Astrocyte of the spinal cord (primary cell): ENCODE measurements at places on chromosomes 7 and 10.
A peak's percentile ranks its signal among the peaks of the same experiment; 100 is the strongest.

DNA sequence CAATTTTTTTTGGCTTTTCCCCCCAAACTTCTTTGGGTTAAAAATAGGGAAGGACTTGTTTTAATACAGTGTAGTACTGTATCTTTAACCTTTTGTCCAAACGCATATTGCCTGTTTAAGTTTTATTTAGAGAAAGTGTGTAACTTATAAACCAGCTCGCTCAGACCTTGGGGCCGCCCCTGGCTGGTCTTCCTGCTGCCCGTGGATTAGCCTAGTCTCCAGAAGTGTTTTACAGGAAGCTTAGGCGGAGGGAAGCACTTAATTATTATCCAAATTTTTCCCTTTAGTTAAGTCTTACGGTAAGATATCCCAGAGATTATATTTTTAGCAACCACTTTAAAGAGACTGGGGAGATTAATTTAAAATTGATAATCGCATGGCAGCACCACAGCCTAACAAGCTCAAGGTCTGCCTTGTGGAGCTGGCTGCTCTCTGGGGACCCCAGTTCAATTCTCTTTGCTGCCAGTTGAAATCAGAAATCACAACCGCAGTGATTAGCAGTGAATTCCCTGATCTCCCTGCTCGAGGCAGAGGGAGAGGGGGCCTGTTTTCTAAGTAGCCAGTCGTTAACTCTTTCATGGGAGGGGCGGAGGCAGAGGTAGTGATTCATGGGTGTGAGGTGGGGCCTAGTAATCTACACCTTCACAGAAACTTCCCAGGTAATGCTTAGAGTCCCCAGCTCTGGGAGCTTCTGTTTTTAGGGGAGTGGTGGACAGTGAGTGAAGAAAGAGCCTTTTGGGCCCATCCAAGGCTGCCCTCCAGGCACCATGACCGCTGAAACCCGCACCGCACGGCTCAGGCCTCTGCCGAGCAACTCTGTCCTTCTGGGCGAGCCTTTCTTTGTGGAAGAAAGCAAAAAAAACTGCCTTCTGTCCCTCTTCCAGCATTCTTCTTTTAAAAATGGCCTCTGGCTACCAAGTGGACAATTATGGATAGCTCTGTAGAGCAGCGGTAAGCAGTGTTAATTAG lies 548.7 kb upstream of the GALNT17 start:
- no peak for DNase-seq

- DNase-seq, result no peak
Measured at GRCh38 chr10:48548531-48549135, 56.2 kb downstream of the ARHGAP22 start.

DNA sequence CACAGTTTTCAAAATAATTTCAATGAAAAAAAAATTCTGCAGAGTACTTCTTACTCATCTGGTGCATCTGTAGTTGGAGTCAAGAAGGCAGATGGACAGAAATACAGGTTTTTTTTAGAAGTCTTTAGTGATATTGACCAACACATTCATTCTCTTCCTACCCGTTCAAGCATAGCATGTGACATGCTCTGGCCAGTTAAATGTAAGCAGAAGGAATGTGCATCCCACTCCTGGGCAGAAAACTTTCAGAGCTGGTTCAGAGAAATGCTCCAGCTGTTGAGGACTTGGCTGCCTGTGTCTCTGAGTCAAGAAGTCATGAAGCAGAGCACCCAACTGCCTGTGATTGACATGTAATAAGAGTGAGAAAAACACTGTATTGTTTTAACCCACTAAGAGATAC lies 665.3 kb upstream of the IGFBP3 start:
- no peak for DNase-seq

DNA sequence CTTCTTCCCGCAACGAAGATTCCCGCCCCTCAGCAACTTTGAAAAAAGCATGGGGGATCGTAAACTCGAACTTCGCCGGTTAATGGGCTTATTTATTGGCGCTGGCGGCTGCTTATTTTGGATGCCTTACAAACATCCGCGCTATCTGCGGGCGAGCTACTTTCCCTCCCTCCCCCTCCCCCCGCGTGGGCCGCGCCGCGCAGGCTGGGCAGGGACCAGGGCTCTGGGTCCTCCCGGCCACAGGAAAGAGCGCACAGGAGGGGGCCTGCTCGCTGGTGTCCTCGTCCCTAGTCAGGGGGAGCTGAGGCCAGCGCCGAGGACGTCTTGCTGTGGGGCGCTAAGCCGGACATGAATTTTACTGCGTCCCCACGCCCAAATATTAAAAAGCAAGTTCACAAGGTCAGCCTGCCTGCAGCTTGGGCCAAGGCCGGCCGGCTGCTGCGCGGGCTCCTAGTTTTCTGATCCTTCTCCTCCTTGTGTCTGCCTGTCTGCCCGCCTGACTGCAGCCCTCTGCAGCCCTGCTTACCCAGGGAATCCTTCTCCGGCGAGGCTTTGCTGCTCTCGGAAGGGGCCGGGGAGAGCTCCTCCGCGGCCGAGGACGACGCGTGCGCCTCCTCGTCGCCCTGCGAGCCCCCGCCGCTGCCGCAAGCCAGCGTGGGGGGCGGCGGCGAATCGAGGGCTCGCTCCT lies 1.2 kb downstream of the HOXA10 start:
- peak; percentile 28 for DNase-seq

- DNase-seq, result no peak
Measured at GRCh38 chr7:67918158-67918557, 921.5 kb downstream of the TYW1 start.
